Stimulated activated naive CD4-positive, alpha-beta T cell (primary cell): ENCODE measurements at places on chromosomes 16 and 17.

- peak; percentile 67 for DNase-seq
Observed at GRCh38 chr17:40168262-40168832, 8.9 kb upstream of the RAPGEFL1 start.

- no peak for DNase-seq
Observed at GRCh38 chr16:1922357-1922756, 4.1 kb upstream of the HS3ST6 start.

- no peak for DNase-seq
Observed at GRCh38 chr17:36616061-36617029, 15.0 kb downstream of the MRM1 start.

- DNase-seq: no peak
Observed at GRCh38 chr16:84502581-84502980, 1.9 kb downstream of the MEAK7 start.

- DNase-seq: no peak
Observed at GRCh38 chr16:23453338-23454052, 506 bp upstream of the COG7 start.
